ENCODE measurements at places on chromosomes 1 and 21.

DNA sequence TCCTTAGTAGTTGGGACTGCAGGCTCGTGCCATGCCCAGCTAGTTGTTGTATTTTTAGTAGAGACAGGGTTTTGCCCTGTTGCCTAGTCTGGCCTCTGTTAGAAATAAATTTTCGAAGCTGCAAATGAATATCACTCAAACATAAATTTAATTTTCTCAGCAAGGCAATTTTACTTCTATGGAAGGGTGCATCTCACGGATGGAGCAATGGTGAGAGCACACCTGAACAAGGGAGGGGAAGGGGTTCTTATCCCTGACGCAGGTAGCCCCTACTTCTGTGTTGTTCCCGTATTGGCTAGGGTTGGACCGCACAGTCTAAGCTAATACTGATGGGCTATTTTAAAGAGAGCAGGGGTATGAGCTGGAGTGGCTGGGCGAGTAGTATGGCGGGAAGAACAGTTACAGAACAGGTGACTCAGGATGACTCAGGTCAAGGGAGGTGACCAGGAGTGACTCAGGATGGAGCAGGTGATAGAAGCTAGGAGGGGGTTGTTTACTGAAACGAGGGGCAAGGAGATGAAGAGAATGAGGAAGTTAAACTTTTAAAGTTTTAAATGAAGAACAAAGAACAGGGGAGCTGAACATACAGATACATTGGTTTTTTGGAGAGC lies 7.5 kb downstream of the MDM4 start:
- no peak for DNase-seq

GRCh38 chr21:17044696-17045095 lies 468.1 kb upstream of the CXADR start:
- DNase-seq = no peak

DNA sequence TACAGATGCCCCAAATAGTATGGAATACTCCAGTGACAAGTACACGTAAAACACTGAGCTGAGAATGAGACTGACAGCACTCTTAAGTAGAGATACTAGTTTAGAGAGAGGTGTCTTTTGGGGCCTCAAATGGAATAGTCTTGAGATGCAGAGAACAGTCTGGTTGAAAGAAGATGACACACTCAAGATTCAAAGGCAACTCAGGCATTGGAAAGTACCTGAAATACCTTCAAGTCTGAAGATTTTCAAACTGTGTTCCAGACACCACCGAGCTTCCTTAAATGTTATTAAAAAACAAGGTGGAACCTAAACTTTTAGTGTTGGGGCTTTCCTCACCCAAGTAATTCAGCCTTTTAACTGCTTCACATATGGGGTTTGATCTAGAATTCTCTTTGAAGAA lies 437.7 kb downstream of the OMA1 start:
- DNase-seq = no peak

DNA sequence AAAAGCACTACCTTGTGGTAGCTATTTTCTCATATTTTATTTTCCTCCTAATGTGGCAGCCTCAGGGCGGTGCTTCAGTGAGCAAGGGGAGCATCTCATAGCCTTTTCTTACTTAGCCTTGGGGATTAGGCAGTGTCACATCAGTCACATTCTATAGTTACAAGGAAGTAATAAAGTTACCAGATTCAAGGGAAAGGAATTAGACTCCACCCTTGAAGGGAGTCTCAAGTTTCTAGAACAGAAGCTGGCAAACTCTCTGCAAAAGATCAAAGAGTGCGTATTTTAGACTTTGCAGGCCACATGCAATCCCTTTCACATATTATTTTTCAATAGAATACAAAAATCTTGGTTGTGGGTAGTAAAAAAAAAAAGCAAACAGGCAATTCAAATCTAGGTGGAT lies 350.4 kb downstream of the AMY1C start:
- no peak for DNase-seq

DNA sequence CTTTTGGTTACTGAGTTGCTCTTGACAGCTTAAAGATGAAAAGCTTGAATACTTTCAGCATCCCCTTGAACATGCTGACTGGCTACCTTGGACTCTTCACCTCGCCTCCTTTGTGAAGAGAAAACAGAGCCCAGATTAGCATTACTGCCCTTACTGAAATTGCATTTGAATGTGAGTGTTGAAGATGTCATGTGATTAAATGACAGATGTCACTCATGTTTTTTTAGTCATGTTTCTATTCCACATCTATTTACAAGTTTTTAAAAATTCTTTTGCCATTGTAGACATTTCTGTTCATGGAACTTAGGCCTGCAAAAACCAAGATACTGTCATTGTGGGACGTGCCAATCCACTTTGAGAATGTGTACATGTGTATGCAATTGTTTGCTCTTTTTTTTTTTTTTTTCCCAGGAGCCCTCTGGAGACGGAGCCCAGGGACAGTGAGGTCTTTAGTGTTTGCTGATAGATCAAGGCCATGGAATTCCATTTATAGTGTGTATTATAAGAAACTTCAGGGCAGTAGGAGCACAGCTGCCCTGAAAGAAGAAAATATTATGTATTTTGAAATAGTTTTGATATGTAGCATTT lies 25.7 kb upstream of the IVNS1ABP start:
- DNase-seq = no peak

DNA sequence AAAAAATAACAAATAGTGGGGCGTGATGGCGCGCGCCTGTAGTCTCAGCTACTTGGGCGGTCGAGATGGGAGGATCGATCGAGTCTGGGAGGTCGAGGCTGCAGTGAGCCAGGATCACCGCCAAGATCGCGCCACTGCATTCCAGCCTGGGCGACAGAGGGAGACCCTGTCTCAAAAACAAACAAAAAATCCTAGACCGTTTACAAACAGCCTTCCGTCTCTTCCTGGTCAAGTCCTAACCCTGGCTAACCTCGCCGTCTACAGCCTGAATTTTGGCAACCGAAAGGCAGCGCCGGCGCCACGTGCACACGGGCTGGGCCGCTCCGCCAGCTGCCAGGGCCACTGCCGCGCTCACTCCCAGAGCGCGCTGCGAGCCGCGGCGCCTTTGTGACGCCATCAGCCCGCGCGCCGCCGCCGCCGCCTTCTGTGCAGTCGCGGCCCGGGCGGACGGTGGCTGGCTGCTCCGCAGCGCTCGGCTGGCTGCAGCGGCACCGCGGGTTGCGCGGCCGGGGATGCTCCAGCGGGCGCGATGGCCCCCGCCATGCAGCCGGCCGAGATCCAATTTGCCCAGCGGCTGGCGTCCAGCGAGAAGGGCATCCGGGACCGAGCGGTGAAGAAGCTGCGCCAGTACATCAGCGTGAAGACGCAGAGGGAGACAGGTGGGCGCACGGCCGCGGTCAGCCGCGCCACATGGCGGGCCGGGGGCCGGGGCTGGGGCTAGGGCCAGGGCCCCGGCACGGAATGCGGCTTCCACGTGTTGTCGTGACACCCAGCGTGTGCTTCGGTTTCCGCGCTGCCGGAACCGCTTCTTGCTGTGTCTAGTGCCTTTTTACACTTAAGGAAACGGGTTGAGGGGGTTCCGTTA lies at the start of the genes HSF2BP and RRP1B:
HSF2BP (minus strand) TSS at position 353 of the 865 bp plus-strand sequence. CDS start 1,392 bp downstream, outside the sequence.
RRP1B (plus strand) TSS at position 425 of the 865 bp plus-strand sequence; CDS start at position 530, 105 bp downstream.
- DNase-seq = peak; percentile 93

Data from lung microvascular endothelial cell (primary cell).